Stimulated activated CD4-positive, alpha-beta T cell treated with anti-CD3 and anti-CD28 coated beads, TNF-alpha, amount 100 ng/mL, for 24 hours (primary cell): ENCODE measurements at places on chromosomes 11 and 22.

GRCh38 chr11:6156628-6157359 is 13.3 kb downstream of the OR52B2 start:
- no peak for DNase-seq

GRCh38 chr11:86370171-86370570 is 4.5 kb upstream of the CCDC81 start:
- no peak for DNase-seq

GRCh38 chr11:11076879-11077278 is 219.0 kb upstream of the ZBED5 start:
- no peak for DNase-seq

DNA sequence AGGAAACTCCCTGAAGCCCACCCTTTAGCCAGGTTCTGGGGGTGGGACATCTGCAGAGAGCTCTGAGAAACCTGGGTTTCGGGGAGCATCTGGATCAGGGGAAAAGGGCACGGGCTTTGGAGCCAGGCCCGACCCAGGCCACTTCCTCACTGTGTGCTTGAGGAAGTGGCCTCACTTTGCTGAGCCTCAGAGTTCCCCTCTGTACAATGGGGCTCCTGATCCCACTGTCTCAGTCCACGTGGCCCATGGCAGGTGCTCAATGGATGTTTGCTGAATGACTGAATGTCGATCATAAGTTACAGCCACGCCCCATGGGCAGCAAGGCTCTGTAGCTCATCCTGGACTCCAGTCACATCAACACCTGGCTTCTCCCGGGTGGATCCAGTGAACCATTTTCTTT is 1.3 kb downstream of the CRYBB3 start:
- DNase-seq: no peak

DNA sequence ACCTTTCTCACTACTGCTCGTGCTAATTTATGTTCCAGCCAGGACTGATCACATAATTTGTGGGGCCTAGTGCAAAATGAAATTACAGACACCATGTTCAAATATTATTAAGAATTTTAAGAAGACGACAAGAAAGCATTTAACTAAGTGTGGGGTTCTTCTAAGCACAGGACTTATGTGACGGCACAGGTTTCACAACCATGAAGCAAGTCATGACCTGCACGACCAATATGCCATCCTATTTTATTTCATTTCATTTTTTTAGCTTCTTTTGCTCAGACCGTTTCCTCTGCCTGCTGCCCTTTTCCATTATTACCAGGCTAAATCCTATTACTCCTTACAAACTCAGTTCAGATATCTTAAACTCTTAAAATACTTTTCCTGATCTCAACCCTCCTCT is 462.5 kb downstream of the AASDHPPT start:
- DNase-seq: no peak

DNA sequence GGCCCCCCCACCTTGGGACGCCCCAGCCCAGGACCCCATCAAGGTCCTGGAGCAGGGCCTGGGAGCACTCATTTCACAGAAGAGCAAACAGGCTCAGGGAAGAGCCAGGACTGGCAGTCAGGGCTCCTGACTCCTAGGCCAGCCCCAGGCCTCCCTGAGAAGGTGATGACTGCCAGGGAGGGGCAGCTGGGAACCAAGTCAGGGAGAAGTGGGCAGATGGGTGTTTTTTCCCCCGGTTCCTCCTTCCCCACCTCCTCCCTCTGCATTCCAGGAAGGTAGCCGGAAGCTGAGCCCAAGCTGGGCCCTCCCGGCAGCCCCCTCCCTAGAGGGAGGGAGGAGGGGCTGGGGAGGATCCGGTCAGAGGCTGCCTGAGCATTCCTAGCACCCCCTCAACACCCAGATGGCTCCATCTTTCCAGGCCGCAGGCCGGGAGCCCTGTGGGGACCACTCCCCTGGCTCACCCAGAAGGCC is 19.6 kb downstream of the MYRF start:
- DNase-seq: no peak

DNA sequence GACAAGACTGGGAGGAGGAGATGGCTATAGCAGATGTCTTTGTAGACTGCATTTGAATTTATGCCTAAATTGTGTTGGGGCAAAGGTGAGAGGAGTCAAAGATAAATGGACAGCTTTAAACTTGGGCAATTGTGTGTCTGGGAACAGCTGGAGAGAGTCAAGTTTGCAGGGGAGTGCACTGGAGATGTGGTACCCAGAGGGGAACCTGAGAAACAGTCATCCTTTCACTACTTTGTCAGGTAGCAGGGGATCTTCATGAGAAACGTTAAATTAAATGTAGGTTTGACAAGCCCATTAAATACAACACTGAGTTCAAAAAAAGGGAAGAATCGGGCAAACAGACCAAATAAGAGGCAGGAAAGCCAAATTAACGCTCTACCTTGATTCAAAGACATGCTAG is 277.7 kb downstream of the OPCML start:
- DNase-seq: no peak

DNA sequence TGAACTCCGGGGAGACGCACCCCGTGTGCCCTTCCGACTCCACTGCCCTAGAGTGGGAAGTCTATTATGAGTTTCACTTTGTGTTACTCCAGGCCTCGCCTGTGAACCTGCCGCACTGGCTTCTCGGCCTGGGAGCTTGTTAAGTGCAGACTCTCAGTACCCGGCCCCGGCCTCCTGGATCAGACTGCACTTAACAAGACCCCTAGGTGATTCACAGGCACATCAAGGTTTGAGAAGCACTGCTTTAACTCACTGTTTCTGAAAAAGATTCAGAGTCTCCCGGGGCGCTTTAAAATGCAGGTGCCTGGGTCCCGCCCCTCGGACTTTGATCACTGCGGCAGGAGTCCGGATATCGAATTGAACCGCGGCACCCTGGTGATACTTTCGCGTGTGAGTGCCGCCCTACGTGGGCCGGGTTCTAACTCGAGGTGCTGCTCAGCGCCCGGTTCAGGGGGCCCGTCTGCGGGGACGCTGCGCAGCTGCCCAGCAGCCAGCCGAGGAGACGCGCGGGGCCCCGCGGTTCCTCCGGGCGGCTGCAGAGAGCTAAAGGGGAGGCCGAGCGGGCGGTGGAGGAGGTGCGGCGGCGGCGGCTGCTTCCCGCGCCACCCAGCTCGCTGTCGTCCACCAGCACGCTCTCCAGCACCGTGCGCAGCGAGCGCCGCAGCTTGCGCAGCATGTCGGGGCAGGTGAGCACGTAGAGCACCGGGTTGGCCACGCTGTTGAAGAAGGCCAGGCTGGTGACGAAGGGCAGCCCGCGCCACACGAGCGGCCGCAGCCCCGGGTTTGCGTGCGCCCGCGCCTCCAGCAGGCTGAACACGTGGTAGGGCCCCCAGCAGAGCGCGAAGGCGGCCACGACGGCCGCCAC is 3.4 kb downstream of the PTGDR2 start:
- no peak for DNase-seq

DNA sequence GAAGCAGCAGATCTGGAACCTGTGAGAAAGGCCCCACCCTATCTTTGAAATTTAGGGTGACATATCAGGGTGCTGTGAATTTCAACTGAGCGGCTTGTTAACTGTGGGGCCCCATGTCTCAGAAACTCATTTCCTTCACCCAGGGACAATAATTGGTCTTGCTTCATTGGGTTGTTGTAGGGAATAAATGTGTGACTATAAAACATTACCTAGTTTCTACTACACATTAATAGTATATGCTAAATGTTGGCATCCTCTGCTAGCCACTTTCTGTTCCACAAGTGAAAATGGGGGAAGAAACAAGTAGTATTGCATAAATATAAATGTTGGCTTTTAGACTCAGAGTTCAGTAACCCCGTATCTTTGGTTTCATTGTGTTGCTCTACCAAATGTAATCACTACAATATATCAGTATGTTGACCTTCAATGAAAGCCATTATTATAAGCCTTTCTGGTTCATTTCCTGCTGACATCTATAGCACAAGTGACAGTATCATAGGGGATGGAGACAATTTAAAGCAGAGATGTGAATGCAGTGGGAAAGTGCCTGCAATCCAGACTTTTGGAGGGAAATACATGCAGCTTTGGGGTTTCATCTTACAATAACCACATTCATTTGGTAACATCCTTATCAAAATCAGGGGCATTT is 905.5 kb upstream of the RAG2 start:
- DNase-seq: no peak

- DNase-seq: no peak
Measured at GRCh38 chr22:38257181-38257580, 15.6 kb downstream of the TMEM184B start.

DNA sequence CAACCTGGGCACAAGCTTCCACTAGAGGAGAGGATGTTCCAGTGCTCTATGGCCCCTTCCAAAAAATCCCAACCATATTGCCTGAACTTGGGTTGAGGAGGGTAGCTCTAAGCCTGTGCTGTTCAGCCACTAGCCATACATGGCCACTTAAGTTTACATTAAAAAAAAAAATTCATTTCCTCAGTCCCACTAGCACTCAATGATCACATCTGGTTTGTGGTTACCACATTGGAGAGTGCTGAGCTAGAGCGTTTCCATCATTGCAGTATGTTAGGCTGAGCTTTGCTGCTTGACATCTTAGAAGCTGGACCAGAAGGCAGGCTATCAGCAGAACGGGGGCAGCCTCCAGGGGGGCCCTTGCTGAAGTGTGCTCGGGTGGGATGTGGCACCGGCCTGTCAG is 43.5 kb upstream of the CYP2D6 start:
- DNase-seq: no peak

- DNase-seq: no peak
Measured at GRCh38 chr11:45062974-45063635, 83.3 kb upstream of the PRDM11 start.
